ENCODE measurements at places on chromosomes 5 and 9.

GRCh38 chr9:111035543-111036428 lies 2.5 kb downstream of the LPAR1 start:
- no peak for DNase-seq

DNA sequence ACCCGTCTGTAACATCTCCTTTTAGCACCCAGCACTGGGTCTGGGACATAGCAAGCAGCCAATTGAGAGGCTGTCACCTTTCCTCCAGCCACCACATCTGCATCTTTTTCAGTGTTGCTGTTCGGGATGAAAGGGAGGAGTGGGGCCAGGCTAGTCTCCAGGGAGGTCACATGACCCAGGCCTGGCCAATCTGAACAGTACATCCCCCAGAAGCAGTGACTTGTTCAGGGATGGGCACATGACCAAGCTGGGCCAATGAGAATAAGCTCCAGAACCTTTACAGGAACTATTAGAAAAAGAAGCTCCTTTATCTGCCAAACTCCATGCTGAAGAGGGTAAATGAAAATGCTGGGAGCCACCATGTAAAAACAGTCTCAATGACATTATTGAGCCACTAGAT lies 359.0 kb downstream of the SLIT3 start:
- DNase-seq, result no peak

DNA sequence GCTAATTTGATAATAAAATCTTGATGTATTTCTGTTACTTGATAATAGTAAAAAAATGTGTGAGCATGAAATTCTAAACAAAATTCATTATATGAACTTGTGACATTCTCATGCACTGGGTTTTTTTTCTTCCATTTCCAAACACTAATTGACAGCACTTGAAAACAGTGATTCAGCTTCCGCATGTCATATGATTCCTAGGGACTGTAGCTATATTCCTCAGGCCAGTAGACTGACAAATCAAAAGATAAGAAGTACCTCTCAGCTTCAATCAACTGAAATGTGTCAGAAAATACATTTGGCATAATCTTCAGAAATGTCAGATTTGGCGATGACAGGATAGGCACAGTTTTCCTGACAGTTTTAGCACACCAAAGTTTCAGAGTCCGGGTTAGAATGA lies 52.5 kb downstream of the EFNA5 start:
- no peak for DNase-seq

GRCh38 chr5:175658299-175659145 lies 651 bp downstream of the HRH2 start:
- no peak for DNase-seq

DNA sequence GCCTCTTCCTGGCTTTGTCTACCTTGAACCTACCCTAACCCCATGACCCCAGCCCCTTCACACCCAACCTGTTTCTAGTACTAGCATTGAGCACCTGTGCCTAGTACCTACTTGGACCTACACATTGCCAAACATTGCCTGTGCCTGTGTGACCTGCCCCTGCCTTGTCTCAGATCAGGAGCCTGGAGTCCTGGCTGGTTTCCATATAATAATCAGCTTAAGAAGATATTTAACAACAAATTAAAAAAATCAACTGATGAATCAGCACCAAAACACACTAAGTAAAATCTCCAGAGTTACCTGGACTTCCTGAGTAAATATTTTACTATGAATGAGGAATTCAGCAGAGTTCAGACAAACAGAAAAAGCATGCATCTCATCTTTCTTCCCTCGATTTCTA lies 17.7 kb downstream of the LPAR1 start:
- no peak for DNase-seq

DNA sequence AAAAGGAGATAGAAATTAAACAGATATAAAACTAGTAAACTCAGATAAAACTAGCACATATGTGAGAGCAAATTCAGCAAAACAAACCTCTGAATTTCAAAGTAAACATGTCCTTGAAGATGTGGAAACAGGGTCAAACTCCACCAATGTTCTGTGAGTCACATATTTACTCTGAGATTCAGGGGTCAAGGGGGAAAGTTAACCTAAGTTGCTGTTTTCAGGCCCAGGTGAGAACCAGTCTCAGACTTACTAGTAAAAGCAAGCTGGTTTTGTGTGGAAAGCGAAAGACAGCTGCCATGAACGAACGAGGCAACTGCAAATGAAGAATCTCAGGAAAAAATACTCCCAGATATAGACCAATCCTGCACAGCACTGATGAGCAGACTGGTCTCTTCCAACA lies 29.0 kb downstream of the PSMB7 start:
- no peak for DNase-seq

DNA sequence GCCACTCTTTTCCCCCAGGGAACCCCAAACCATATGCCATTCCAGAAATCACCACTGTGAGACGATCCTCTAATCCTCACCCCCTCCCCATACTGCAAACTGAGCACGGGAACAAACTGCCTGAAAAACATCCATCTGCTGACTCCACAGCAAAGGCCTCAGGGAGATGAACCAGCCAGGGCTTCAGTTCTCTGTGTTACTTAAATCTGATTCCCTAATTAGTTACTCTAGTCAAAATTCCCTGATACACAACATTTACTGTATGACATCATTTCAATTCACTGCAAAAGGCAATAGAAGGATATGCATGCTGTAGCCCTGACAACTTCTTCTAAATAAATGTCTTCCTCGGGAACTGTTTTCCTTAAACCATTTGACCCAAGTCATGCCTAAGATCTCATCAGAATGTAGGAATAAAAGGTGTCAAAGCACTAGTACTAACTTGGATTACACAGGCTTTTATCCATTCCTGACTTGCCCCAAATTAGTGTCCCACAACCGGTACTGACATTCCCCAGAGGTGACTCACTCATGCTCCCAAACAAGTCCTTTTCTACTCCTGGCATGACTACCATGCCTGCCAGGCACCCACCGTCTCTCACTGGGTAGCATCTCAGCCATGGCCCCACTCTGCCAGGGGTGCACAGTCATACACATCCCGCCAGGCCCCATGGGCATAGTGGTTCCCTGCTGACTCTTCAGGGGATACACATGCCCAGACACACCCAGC lies 35.0 kb downstream of the MTX3 start:
- no peak for DNase-seq

GRCh38 chr5:153952893-153953292 lies 85.8 kb downstream of the FAM114A2 start:
- no peak for DNase-seq

DNA sequence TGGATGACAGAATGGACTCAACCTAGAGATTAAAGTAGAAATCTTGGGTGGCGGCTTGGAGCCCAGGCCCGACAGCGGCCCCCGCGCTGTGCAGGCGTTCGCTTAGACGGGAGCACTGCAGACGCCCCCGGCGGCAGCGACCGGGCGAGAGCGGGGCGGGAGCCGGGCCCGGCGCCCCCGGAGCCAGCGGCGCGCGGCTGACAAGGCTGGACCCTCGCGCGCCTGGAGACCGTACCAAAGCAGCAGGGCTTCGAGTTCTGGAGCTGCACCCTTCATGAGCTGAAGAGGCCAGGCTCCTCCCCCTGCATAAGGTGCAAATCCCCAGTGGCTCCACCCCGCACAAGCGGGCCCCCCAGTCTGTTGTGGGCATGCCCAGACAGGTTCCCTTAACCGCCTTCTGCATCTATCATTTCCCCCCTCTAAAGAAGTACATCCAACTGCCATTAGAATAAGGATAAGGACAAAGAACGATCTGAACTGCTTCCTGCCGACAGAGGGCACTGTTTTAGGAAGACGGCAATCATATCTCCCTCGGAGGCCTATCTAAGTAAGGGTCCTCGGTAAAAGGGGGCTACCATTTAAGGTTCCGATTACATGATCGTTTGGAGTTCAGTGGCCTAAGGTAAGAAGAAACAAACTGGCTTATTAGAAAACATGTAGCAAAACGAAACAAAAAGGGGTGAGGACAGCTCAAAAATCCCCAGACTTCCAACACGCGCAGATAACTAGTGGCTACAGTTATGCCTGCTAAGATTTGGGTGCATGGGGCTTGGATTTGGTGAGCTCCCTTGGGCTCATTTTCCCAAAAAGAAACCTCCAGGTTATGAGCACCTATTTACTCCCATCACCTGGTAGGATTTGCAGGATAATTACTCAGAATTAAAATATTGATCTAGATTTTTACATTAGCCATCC lies 66.3 kb downstream of the RGMB start:
- no peak for DNase-seq

DNA sequence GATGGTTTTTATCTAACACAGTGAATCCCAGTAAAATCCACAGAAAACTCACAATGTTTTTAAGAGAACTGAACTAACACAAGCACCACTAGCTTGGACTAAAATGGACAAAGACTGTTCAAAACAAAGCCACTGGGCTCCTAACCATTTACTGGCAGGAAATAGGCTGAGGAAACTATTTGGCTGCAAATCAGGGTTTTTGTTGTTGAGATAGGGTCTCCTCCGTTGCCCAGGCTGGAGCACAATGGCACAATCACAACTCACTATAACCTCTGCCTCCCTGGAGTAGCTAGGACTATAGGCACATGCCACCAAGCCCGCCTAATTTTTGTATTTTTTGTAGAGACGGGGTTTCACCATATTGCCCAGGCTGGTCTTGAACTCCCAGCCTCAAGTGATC lies 99.7 kb downstream of the THBS4 start:
- DNase-seq, result no peak

DNA sequence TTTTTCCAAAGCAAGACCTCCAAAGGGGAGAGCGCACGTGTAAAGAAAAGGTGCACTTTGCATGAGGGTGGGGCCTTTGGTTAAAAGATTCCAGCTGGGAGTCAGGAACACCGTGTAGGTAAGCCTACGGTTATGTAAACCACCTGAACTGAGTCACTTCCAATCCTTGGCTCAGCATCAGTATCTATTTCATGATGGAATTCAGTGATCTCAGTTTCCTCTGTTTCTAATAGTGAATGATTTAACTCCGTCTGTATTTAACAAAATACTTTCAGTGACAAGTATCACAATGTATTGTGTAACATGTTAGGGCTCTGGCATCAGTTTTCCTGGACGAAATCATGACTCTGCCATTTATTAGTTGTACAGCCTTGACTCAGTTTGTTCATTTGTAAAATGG lies 1.3 kb upstream of the SVEP1 start:
- DNase-seq, result no peak

GRCh38 chr5:175718401-175719108 lies 60.7 kb downstream of the HRH2 start:
- DNase-seq, result no peak

DNA sequence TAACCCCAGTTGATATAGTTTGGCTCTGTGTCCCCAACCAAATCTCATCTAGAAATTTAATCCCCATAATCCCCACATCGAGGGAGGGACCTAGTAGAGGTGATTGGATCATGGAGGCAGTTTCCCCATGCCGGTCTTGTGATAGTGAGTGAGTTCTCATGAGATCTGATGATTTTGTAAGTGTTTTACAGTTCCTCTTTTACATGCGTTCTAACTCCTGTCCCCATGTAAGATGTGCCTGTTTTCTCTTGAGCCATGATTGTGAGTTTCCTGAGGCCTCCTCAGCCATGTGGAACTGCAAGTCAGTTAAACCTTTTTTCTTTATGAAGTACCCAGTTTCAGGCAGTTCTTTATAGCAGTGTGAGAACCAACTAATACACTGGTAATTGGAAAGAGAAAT lies 73.6 kb downstream of the CDH12 start:
- DNase-seq, result no peak

DNA sequence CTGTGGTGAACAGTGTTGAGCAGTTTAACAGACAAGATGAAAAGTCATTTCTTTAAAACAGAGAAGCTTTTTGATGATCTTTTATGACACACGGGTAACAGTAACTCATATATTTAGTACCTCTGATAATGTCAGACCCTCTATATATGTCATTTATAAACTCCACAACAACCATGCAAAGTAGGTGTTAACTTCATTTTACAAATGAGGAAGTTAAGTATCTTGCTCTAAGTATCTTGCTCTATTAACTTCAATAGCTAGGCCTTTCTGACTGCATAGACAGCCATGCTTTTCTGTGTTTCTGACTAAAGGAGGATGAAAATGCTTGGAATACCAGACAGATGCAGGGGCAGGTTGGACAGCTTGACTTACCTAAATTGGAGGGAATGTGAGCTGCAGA lies 1.8 kb downstream of the NUDT2 start:
- DNase-seq, result no peak

DNA sequence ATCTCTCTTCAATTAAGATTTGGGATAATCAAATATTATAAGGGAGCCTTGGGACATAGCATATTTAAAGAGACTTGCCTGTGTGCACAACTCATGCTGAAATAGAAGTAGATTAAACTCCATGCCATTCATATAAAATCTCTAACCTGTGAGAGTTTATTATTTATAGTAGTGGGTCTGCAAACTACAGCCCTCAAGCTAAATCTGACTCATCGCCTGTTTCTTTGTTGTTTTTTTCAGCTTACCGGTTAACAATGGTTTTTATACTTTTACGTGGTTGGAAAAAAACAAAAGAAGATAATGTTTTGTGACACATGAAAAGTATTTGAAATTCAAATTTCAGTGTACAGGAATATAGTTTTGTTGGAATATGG lies 61.9 kb upstream of the GHR start:
- no peak for DNase-seq

DNA sequence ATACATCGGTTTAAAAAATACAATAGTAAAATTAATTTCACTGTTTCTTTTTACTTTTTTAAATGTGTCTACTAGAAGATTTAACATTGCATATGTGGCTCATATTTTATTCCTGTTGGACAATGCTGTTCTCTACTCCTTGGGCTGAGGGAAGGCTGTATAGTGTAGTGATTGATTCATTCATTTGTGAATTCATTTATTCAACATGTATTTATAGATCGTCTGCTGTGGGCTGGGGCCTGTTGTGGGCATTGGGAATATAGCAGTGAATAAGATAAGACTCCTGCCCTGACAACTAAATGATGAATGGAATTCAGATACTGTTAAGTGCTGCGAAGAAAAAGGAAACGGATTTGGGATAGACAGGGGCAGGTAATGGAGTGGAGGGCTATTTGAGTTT lies 55.7 kb downstream of the ZNF618 start:
- no peak for DNase-seq

GRCh38 chr9:72786948-72787347 lies 165.9 kb downstream of the ALDH1A1 start:
- no peak for DNase-seq

- DNase-seq, result peak; percentile 86
These were observed 39.9 kb downstream of the PAX5 start for GRCh38 chr9:36993933-36994764.

DNA sequence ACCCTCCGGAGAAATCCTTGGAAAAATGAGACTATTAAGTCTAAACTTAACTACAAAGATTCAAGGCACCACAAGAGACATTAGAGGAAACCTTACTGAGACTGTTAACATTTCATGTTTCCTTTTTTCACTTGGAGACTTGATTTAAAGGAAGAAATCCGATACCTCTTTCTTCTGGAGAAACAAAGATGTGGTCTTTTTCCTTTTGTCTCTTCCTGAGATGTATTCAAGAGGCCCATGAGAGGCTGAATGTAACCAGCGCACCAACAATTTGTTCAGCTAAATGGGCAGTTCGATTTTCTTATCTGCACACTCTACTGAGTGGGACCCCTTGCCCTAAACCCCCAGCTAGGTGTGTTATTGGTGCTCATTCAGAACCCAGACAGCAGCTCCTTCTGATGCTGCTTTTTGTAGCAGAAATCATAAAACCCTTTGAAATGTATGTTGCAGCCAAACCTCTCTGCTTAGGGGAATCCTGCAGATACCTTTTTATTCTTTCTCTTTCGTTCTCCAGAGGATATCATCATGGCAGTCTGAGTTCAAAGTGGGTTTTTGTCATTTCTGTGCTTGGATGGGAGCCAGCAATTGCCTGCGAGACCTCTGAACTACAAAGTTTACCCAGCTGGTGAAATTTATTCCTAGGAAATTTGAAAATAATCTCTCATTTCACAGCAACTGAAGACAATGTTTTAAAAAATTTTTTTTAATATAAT lies 41.9 kb upstream of the ACTBL2 start:
- no peak for DNase-seq

- no peak for DNase-seq
These were observed 242.1 kb upstream of the ZNF462 start for GRCh38 chr9:106620866-106621265.

All from GM12878 (cell line).